ENCODE measurements at places on chromosomes 3 and 15.

- no peak for DNase-seq
These were observed 9.7 kb downstream of the TTC23 start for GRCh38 chr15:99239545-99240198.

GRCh38 chr15:45030743-45031142 lies 7.7 kb downstream of the SORD start:
- DNase-seq: no peak

DNA sequence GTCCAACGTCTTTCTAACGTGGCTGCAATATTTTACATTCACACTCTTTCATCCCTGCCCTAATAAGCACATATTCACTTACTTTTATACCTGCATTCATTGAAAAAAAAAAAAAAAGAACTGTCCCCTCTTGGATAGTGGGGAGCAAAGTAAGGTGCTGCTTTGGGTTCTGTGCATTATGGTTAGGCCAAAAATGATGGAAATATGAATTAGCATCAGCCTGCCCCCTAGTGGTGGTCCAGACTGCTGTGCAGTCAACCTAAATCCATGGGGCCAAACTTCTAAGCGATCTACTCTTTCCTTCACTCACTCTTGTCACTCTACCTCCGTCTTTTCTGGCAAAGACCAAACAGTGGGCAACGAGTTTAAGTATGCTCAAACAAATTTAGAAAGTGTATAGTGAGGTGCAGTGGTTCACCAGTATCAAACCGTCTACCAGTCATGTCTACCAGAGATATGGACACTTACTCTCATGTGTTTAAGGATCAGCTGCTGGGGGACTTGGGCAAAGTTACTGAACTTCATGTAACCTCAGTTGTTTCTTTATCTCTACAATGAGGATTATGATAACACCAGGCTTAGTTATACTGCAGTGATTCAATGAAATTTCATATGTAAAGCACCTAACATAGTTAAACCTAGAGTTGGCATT lies 61.5 kb upstream of the GRM7 start:
- DNase-seq: no peak

GRCh38 chr3:114770874-114771273 lies 376.2 kb downstream of the ZBTB20 start:
- DNase-seq: no peak

GRCh38 chr3:77254967-77255831 lies 215.3 kb downstream of the ROBO2 start:
- no peak for DNase-seq

GRCh38 chr3:197525706-197526105 lies 30.1 kb downstream of the BDH1 start:
- no peak for DNase-seq

GRCh38 chr15:84834969-84835368 lies 17.8 kb downstream of the ALPK3 start:
- no peak for DNase-seq

- no peak for DNase-seq
These were observed 43.0 kb downstream of the CTXND1 start for GRCh38 chr15:80208758-80209734.

- DNase-seq: no peak
These were observed 543.1 kb downstream of the NTRK3 start for GRCh38 chr15:87713475-87713879.

GRCh38 chr15:90291679-90292356 lies 26.3 kb downstream of the NGRN start:
- DNase-seq: no peak

All from stimulated activated CD8-positive, alpha-beta memory T cell treated with anti-CD3 and anti-CD28 coated beads, Interleukin-4, amount 100 ng/mL, for 4 hours (primary cell).